ENCODE measurements at places on chromosomes 6 and 20. TPM values are rescaled to one million over a fixed set of nuclear protein-coding genes. Genes with fewer than 3 reads are reported as not detected.

Gene LRP11
- 0.41 TPM for polyA plus RNA-seq

Gene MEP1A
- polyA plus RNA-seq, result 0.05 TPM

Gene SRSF12
- polyA plus RNA-seq, result not detected

Gene MOCS3
- 1.9 TPM for polyA plus RNA-seq

Gene SIRPA
- polyA plus RNA-seq, result 58.3 TPM

- DNase-seq, result no peak
Observed at GRCh38 chr6:122947355-122947754, 48.7 kb upstream of the CLVS2 start.

DNA sequence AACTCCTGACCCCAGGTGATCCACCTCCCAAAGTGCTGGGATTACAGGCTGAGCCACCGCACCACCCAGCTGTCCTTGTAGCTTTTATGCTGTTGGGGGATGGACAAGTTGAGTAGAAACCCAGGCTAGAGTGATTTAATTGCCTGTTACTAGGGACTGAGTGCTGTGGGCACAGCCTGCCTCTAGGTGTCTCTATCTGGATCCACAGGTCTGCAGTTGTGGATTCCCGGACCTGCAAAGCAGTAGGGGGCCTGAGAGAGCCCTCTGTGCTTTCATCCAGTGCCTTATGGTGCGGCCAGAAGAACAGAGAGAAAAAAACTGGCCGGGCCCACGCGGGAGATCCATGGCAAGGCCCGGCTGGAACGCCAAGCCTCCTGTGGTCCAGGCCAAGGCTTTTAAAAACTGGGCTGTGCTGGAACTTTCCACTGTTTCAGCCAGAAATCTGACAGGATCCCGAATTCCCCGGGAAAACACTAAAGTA is 5.2 kb downstream of the SIRPA start:
- no peak for DNase-seq

GRCh38 chr6:75543311-75543710 is 49.7 kb upstream of the FILIP1 start:
- no peak for DNase-seq

DNA sequence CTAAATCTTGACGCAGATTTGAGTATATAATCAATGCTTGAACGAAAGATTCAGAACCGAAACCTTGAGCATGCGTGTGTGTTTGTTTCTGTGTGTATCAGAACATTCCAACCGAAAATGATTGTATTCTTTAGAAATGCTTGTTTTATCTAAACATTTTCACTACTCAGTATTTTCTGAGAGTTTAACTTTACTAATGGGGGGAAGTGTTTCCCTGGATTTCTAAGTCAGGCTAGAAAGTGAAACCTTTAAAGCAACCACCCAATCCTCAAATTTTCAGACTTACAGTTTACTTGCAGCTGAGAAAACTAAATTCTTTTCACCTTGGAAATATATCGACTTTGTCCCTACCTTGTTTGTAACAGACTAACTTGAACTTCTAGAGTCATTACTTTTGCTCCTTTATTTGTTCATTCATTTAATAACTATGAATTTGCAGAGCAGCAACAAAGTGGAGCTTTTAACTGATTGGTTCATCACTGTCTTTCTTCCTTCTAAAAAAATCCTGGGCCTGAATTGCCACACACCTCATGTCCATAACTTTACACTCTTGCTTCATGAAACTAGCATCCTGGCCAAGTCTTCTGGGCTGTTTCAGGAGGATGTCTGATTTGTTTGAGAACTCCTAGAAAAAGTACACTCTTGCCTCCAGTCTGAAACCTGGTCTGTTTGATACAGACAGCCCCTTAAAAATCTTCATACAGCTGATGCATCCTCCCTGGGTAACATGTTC is 77.8 kb upstream of the XRN2 start:
- no peak for DNase-seq

DNA sequence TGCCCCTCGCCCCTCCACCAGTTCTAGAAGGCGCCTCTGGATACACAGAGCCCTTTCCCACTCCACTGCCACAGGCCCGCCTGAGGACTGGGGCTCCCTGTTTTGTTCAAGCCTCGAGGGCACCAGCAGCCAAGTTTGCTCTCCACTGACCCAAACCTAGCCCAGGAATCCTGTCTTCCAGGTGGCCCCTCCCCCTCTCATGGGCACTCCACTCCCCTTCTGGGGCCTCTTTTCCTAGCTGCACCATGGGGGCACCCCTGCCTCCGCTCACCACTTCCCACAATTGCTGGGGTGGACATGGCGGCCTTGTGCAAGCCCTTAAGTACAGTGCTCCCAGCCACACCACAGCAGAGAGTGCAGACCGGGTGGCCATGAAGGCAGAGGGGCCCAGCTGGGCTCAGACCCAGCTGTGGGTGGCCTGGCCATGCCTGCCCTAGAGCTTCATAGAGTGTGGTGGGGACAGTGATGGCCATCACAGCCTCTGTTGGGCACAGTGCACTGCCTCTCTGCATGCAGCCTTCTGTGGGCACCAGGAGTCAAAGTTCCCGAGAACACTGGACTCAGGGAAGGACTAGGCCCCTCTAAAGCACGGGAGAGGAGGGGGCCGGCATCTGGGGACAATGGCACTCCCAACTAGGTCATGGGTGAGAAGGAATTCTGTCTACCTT is 1.3 kb downstream of the MYL9 start:
- no peak for DNase-seq

- no peak for DNase-seq
Observed at GRCh38 chr6:135784507-135784906, 67.0 kb upstream of the PDE7B start.

DNA sequence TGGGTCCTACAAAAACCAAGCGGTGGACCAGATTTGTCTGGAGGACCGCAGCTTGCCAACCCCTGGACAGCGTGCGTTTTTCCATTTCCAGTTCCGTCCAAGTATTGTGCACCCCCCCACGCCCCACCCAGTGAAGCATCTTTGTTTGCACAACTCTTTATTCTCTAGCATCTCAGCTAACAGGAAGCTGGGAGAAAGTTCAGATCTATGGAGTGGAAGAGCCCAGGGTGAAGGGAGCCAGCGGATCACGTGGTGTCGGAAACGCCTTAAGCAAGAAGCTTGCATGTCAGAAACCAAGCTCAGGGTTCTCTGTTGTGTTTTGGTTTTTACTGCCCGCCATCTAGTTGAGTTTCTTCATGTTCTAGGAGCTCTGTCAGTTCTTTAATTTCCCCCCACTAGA is 29.9 kb downstream of the ARID1B start:
- peak; percentile 28 for DNase-seq

DNA sequence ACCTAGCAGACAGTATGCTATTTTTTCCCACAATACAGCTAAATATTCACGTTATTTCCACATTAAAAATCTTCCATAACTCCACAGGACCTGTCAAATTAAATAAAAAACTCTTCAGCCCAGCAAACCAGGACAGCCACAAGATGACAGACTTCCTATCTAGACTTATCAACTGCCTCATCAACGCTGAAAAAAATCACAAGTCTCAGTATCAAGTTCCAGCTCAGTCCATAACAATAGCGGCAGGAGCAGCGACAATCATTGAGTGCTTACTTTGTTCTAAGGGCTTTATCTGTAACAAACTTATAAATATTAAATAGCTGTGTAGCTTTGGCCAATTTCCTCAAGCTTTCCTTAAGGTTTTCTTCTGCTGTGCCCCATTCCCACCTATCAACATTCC is 24.7 kb downstream of the RCAN2 start:
- no peak for DNase-seq

DNA sequence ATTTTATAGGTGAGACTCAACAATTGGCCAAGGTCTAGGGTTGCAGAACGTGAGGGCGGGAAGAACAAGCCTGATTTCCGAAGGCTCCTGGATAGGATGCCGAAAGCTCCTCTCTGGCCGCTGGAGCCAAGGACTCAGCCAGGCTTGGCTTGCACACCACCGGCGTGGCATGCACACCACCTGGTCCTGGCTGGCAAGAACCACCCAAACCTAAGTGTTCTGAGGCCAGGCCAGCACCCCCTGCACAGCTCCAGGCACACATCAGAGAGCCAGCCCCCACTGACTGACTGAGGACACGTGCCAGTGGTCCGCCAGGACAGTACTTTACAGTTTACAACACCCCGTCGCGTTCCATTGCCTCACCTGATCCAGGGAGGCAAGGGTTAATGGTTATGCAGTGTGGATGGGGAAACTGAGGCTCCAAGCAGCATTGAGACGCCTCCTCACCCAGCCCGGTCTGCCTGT is 414 bp downstream of the TGM2 start:
- DNase-seq, result no peak

- DNase-seq, result no peak
Observed at GRCh38 chr6:22254886-22255285, 42.0 kb downstream of the PRL start.

- DNase-seq, result no peak
Observed at GRCh38 chr6:73873081-73873480, 177.1 kb downstream of the CD109 start.

DNA sequence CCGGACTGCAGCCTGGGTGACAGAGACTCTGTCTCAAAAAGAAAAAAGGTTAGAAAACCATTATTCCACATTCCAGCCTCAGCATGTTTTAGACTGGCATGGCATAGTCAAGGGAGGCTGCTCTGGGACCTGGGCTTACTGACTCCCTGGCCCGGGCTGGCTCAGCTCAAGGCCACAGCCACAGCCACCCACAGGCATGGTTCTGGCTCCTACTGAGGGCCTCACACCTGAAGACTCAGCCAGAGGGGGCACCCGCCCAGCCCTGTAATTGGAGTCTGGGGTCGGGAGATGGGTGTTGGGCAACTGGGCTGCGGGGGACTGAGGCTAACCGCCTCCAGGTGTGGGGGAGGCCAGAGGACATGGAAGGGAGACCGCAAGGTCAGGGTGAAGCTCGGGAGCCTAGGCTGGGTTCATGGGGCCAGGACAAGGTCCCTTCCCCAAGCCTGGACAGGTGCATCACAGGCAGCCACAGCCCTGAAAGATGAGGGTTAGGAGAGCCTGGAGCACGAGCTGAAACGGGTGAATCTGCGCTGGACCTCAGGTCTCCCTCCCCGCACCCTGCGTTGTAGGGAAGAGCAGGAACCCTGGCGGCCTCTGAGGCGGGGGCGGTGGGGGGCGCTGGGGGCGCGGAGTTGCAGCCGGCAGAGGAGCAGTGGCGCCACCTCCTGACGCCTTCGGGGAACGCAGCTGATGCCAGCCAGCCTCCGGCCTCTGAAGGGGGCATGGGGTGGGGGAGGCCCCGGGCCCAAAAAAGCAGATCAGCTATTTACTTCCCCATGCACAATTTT is 67.7 kb upstream of the SRSF6 start:
- no peak for DNase-seq

DNA sequence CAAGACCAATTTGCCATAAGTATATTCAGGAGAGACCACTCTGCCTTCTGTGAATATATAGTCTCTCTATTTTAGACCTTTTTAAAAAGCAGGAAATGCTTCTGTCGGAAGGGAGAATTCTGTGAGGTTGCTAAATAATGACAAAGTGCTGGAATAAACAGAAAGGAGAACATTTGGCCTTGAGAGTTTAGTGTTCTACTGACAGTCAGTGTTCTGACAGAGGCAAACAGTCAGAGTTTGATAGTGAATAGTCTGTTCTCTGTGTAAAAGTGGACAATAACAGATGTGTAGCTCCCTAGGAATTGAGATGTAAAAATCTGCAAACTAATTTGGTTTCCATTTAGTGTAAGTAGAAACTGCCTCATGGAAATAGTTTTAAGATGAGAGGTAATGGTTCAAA is 220.7 kb downstream of the PHF3 start:
- no peak for DNase-seq

Data from CD14-positive monocyte (primary cell).